Smooth muscle cell of the pulmonary artery (primary cell): ENCODE measurements at places on chromosomes 5 and 9. TPM values are rescaled to one million over a fixed set of nuclear protein-coding genes. Genes with fewer than 3 reads are reported as not detected.

The SPRY4 gene
- total RNA-seq = 13.2 and 14.6 TPM in 2 replicates

The ENHO gene
- 0.13 TPM in 1 of 2 replicates, not detected in the other for total RNA-seq

The AQP7 gene
- total RNA-seq = 0.13 TPM in 1 of 2 replicates, not detected in the other

The CERCAM gene
- 338 and 365 TPM in 2 replicates for total RNA-seq

The OR1J2 gene
- total RNA-seq = 0.50 TPM in 1 of 2 replicates, not detected in the other

The ICE1 gene
- total RNA-seq = 28.2 and 29.5 TPM in 2 replicates

The PCDHA10 gene
- total RNA-seq = 0.26 and 0.50 TPM in 2 replicates

The NEUROG1 gene
- not detected in 2 replicates for total RNA-seq

The MCIDAS gene
- total RNA-seq = not detected in 2 replicates

The HOMER1 gene
- 7.4 and 11.0 TPM in 2 replicates for total RNA-seq

The GRM6 gene
- not detected in 2 replicates for total RNA-seq

The ROR2 gene
- total RNA-seq = 2.0 TPM in 1 of 2 replicates, not detected in the other

The ATG12 gene
- total RNA-seq = 49.6 and 61.6 TPM in 2 replicates

The SYK gene
- not detected in 2 replicates for total RNA-seq

The PSMB7 gene
- 130 and 157 TPM in 2 replicates for total RNA-seq

The PCDHB4 gene
- total RNA-seq = 0.20 and 0.59 TPM in 2 replicates

The RPS14 gene
- 1,032 and 1,726 TPM in 2 replicates for total RNA-seq

The KDM3B gene
- 36.8 and 45.2 TPM in 2 replicates for total RNA-seq

The CDH9 gene
- not detected in 2 replicates for total RNA-seq

The PCDHB7 gene
- total RNA-seq = 0.33 and 1.1 TPM in 2 replicates

The COL23A1 gene
- total RNA-seq = 0.10 and 0.13 TPM in 2 replicates
